ENCODE measurements at places on chromosomes 11 and 22.
A peak's percentile ranks its signal among the peaks of the same experiment; 100 is the strongest.

DNA sequence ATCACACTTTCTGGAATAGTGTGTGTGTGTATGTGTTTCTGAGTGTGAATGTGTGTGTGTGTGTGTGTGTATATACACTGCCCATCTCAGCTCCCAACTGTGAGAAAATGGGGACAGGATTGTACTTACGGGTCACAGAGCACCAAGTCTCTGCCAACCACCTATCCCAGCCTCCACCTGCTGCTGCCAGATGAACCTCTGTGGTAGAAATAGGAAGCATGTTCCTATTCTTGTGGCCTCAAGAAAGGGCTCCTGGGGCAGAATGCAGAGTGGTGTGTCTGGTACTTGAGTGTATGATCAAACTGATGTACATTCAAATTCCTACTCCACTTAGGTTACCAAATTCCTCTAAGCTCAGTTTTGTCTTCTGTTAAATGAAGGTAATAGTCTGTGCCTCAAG is 14.6 kb downstream of the UBASH3B start:
- no peak for DNase-seq

DNA sequence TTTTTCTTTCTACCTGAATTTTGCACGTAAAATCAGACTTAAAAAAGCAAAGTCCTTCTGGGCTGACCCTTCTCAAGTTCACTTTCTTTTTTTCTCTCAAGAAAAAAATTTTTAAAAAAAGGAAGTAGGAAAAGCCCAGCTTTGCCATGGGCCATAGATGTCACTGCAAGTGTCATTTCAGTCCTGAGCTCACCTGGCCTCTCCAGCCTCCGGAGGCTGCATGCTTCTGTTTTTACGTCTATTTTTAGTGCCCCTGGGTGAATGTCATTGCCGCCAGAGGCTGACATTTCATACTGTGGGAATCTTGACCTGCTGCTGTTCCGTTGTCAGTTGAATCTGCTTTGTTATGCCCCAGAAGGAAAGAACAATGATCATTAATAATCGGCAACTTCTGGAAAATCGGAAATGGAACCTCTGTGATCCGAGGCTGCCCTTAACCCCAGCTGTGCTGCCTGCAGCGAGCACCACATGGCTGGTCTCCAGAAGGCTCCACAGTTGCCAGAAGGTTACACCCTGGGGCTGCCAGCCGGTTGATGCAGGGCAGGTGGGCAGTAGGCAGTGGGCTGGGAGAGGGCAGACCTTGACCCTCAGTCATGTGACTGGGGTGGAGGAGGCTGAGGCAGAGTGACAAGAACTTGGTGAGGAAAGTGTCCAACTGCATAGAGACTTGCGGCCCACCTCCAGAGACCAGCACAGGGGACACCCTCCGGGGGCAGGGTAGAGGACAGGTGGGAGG is 16.7 kb upstream of the MYEOV start:
- no peak for DNase-seq

DNA sequence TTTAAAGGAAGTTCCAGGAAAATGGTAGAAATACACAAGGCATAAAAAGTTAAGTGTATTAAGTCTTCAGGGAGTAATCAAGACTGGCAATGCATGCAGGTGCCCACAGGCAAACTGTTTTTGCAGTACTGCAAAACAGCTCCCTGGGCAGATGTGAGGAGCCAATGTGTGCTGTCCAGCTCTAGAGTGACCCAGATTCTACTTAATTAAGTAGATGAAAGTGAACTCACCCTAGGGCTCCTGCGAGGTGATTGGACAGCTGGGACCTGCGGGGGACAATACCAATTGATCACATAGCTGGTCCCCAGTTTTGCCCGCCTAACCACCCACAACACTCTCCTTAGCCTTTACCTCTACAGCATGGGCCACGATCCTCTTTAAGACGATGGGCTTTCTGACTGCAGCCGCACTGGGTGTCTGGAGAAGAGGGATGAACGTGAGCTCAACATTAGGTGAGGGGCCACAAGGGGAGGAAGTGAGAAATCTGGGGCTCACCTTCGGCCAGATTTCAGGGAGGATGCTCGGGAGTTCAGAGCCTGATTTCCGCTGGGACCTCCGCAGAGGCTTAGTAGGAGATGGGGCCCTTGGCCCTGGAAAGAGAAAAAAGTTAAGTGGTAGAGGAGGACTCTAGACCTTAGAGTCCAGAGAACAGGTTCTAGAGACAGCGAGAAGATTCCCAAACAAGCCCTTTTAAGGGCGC is 556 bp downstream of the CDCA5 start:
- DNase-seq: no peak

GRCh38 chr11:122306831-122307391 is 190.9 kb upstream of the BLID start:
- DNase-seq: no peak

GRCh38 chr11:11777897-11778296 is 63.9 kb upstream of the USP47 start:
- peak; percentile 48 for DNase-seq

DNA sequence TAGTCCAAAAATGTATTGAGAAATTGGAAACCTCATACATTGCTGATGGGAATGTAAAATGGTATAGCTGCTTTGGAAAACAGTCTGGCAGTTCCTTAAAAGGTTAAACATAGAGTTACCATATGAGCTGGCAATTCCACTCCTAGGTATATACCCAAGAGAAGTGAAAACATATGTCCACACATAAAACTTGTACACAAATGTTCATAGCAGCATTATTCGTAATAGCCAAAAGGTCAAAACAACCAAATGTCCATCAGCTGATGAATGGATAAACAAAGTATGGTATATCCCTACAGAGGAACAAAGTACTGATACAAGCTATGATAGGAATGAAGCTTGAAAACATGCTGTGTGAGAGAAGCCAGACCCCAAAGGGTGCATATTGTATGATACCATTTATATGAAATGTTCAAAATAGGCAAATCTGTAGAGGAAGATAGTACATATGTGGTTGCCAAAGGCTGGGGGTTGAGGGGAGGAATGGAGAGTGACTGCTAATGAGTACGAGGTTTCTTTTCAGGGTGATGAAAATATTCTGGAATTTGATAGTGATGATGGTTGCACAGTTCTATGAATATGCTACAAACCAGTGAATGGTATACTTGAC is 85.8 kb downstream of the ZBTB16 start:
- DNase-seq: no peak

DNA sequence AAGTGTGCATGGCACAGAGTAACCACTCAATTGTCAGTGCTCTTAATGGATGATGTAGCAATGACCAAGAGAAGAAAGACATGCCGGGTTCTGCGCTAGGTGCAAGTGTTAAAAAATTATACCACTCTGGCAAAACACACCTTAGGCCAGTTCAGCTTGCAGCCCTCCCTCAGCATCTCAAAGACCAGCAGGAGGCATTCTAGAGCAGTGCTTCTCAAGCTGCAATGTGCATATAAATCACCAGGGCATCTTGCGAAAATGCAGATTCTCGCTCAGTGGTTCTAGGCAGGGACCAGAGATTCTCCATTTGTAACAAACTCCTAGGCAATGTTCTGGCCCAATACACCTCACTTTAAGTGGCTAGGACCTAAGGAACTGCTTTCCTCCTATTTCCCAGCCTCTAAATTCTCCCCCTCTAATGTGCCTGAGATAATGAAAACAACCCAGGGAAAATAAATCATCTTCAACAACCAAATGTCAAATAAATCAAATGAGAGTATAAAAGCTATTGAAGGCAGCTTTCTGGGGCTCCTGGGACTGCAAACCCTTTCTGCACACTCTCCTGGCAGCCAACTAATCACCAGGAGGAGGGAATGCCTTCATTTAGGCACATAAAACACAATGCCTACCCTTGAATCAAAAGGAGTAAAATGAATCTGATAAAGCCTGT is 337.2 kb upstream of the API5 start:
- peak; percentile 8 for DNase-seq
